Astrocyte (in vitro differentiated cells and primary cell): ENCODE measurements at places on chromosomes 16 and 17.

DNA sequence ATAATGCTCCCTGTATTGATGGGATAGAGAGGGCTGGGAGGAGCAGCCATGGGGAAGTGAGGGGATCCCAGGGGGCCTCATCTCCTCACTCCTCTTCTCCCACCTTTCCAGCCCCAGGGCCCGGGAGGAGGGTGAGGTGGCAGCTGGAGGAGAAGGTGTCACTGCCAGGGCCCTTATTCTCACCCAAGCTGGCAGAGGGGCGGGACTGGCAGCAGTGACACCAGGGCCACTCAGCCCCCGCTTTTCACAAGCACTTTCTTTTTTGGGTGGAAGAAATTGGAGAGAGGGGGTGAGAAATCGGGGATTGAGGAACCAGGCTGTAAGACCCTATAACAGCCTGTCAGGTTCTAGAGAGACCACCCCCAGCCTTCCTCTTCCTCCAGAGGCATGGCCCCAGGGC lies 2.4 kb upstream of the TBX21 start:
- no peaks in the 10 kb centered on the region for H3K4me1 ChIP-seq
- DNase-seq, result no peak
- peaks cover 77% of the 10 kb centered on the region for H3K27me3 ChIP-seq
- no peak overlapping the region for H3K4me3 ChIP-seq

- H3K27ac ChIP-seq, result no peak overlapping the region
- H3K36me3 ChIP-seq, result no peaks in the 10 kb centered on the region
- no peaks in the 10 kb centered on the region for H3K4me1 ChIP-seq
- H3K27me3 ChIP-seq, result no peaks in the 10 kb centered on the region
- H3K4me3 ChIP-seq, result no peak overlapping the region
These were observed 273.8 kb downstream of the FOXL1 start for GRCh38 chr16:86852135-86852534.

GRCh38 chr17:78526231-78527025 lies 50.8 kb downstream of the DNAH17 start:
- DNase-seq, result no peak
- no peak overlapping the region for H3K4me3 ChIP-seq
- no peaks in the 10 kb centered on the region for H3K4me1 ChIP-seq

GRCh38 chr16:81687131-81687456 lies 92.0 kb upstream of the PLCG2 start:
- H3K27ac ChIP-seq, result no peak overlapping the region
- DNase-seq, result no peak
- H3K27me3 ChIP-seq, result no peaks in the 10 kb centered on the region
- H3K4me1 ChIP-seq, result peaks cover 2% of the 10 kb centered on the region

GRCh38 chr17:12301551-12301950 lies 280.9 kb downstream of the MAP2K4 start:
- no peak for DNase-seq
- H3K4me3 ChIP-seq, result no peak overlapping the region
- H3K36me3 ChIP-seq, result no peaks in the 10 kb centered on the region
- no peak overlapping the region for H3K27ac ChIP-seq
- no peaks in the 10 kb centered on the region for H3K4me1 ChIP-seq

GRCh38 chr17:18994631-18995030 lies 9.9 kb downstream of the FAM83G start:
- H3K4me1 ChIP-seq, result no peaks in the 10 kb centered on the region
- H3K36me3 ChIP-seq, result peaks cover 7% of the 10 kb centered on the region
- H3K4me3 ChIP-seq, result no peak overlapping the region

DNA sequence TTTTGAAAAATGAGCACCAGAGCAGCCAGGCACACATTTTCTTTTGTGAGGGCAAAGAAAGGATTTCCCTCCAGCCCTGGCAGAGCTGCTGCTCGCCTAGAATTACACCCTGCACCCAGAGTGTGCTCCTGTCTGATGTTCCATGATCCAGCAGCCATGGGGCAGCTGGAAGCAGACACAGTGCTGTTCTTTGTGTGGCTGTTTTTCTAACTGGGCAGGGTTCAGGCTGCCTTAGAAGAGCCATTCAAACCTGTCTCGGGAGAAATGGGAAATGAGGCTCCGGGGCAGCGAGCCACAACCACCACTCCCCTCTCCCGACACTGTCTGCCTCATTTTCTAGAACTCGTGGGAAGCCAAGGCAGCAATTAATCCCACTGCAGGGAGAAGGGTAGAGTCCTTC lies 28.9 kb downstream of the LITAF start:
- H3K4me1 ChIP-seq, result no peaks in the 10 kb centered on the region
- no peak for DNase-seq
- no peak overlapping the region for H3K4me3 ChIP-seq
- H3K27ac ChIP-seq, result no peak overlapping the region

GRCh38 chr17:49964769-49965523 lies 4.0 kb upstream of the DLX4 start:
- DNase-seq, result no peak
- no peak overlapping the region for H3K27ac ChIP-seq
- no peaks in the 10 kb centered on the region for H3K36me3 ChIP-seq
- H3K4me3 ChIP-seq, result no peak overlapping the region
- peaks cover 83% of the 10 kb centered on the region for H3K27me3 ChIP-seq
- peaks cover 6% of the 10 kb centered on the region for H3K4me1 ChIP-seq
